Right cardiac atrium (tissue), 5 donors: ENCODE measurements at places on chromosomes 7 and 10.

DNA sequence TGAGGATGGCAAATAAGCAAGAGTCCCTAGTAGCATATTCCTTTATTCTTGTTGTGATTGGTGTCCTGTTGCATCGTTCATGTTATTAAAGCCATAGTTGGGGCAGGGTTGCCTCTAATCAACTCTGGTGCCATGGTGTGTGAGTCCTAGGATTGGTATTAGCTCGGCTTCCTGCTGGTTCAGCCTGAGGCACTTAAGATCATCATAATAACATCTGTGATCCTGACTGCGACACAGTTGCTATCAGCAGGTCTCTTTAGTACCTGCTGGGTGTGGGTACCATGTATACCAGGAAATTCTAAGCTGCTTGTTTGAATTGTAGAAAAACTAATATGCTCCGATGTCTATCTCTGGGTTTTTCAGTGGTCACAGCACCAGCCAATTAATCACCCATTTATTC, 1.6 kb downstream of the WEE2 start:
- no peak for DNase-seq

GRCh38 chr10:53476650-53477312, 704.2 kb upstream of the MBL2 start:
- no peak for DNase-seq

GRCh38 chr7:12257582-12257981, 46.5 kb downstream of the TMEM106B start:
- DNase-seq = no peak

- no peak for DNase-seq
These were observed 280.7 kb upstream of the MAGI2 start for GRCh38 chr7:79734181-79734580.

GRCh38 chr7:3068530-3068929, 24.9 kb upstream of the CARD11 start:
- DNase-seq = no peak

- no peak for DNase-seq
These were observed 4.2 kb downstream of the SUN1 start for GRCh38 chr7:836429-836828.

DNA sequence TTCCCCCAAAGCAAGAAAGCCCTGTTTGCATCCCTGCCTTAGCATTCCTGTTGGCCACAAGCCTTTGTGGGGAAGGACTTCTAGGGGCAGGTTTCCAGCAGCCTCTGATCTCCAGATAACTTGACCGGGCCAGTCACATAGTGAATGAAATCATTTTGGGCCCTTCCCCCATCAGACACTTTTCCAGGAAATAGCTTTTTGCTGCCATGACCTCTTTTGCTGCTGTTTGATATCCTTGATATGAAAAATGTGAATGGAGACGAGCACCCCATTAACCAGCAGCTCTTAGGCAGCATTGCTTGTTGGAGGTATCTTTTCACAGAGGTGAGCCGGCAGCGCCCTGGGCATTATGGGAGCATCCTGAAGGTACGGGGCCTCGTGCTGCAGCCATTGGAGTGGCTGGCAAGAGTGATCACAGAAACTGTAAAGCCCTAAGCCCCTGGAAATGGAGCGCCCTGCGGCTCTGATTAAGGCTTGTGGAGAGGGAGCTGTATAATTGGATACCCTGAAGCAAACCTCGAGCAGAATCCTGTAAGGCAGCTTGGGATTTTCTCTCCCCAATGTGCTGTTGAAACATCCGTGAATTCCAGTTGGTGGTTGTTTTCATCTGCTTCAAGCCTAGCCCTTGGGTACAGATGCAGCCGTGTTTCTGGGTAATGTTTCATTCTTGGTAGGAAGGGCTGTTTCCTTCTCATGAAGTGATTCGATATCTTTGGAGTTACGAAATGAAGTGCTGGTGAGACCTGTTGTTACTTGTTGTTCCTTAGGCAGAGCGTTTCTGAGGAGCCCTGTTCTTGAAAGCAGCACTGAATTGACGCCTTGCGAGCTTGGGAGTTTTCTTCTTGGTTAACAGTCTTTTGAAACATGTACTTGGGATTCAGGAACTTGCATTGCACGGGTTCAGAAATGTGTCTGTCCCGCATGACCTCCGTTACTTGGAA, 179.0 kb downstream of the PTEN start:
- no peak for DNase-seq

DNA sequence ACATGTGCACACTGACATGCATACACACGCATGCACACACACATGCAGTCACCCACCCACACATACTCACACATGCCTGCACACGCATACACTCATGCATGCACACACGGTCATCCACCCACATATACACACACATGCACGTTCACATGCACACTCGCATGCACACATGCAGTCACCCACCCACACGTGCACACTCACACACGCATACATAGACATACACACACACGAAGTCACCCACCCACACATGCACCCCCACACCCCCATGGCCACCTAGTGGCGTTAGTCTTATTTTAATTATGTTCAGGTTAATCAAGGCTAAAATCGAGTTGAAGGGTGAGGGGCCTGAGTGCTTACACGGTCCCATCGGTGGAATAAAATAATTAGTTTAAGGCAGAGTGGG, 96.8 kb downstream of the DNAJB6 start:
- no peak for DNase-seq

- no peak for DNase-seq
These were observed 87.2 kb upstream of the ZNF32 start for GRCh38 chr10:43735907-43736306.

DNA sequence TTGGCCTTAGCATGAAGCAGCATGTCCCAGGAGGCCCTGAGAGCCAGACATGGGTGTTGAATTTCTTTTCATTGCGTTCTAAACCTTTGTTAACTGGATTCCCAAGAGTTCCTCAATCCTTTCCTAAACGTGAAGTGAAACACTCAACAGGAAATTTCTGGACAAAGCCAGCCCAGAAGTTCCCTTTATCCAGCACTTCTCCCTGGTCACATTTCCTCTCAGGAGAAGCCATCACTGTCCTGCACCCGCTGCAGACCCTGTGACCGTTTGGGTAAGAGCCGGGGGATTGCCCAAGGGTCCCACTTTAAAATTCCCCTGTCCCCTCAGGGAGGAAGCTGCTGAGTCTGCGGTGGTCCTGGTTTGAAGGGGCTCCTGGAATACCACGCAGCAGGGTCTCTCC, 88.0 kb upstream of the ZPBP start:
- no peak for DNase-seq

DNA sequence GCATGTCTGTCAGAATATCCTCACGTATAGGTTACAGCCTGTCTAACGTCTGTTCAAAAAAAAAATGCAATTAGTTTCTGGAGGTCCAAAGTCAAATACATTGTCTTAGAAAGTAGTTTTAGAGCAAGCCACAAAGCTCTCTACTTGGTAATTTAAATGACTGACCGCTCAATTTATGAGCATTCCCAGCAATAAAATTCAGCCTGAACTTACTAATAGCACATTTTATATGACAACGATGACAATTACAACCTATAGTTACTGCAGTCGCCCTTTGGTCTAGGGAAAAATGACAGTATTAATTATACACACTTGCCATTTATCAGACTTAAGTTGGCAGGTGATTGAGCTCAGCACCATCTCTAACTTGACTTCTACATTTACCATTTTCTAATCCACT, 425.8 kb upstream of the STEAP1 start:
- no peak for DNase-seq

GRCh38 chr10:28734938-28735759, 57.8 kb downstream of the BAMBI start:
- no peak for DNase-seq

- no peak for DNase-seq
These were observed 1.2 kb upstream of the CALU start for GRCh38 chr7:128737867-128738385.

- no peak for DNase-seq
These were observed 293.4 kb upstream of the VWC2 start for GRCh38 chr7:49479936-49480544.

GRCh38 chr7:70710011-70710480, 421.9 kb upstream of the GALNT17 start:
- DNase-seq = no peak

GRCh38 chr10:34746094-34746493, 69.0 kb downstream of the PARD3 start:
- DNase-seq = no peak

DNA sequence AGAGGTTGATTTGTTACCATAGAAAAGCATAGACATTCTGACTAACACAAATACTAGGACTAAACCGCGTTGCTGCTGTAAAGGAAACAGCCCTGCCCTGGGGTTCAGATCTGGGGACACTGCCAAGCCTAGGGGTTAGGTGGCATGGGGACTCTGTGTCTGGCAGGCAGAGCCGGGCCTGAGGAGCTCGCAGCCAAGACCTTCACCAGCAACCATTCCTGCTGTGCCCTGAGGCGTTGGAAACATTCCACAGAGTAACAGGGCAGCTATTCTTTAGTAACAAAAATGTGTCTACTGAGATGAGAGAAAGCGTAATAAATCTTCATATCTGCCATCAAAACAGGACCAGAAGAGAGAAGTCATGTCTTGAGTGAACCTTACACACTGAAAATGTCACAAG, 280.5 kb downstream of the POM121L12 start:
- peak; percentile 25 for DNase-seq

DNA sequence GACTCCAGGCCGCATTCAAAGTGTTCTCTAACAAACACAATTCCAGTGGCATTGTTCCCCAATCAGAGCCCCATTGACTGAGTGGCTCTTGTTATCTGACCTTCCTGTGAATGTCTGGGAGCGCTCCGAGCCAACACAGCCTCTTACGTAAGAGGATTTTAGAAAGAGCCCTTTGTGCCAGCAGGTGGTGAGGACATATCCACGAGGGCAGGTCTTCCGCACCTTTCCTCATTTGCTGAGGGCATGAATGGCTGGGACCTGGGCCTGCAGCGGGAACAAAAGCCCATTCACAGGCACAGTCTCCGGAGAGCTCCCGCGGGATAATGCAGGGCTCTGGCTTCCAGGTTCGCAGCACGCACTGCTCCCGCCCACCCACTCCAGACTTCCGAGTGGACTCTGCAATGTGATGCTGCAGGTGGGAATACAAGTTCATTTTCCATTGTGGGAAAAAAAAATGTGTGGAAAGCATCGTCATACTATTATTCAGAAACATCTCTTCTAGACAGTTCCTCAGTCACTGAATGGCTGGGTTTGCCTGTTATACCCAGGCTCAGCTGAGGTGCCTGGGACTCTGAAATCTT, 295.0 kb upstream of the IGFBP3 start:
- DNase-seq = peak; percentile 47

- no peak for DNase-seq
These were observed 602.1 kb upstream of the FOXK1 start for GRCh38 chr7:4079956-4080355.

GRCh38 chr10:44178281-44178680, 206.6 kb downstream of the CXCL12 start:
- no peak for DNase-seq

GRCh38 chr7:5421714-5422395, 1.8 kb downstream of the TNRC18 start:
- DNase-seq = peak; percentile 60

GRCh38 chr10:24533981-24534380, 189.7 kb downstream of the ARHGAP21 start:
- no peak for DNase-seq

- DNase-seq = peak; percentile 77
These were observed 1.8 kb upstream of the VSIR start for GRCh38 chr10:71774916-71775702.

- DNase-seq = peak; percentile 78
These were observed 19.8 kb upstream of the COL1A2 start for GRCh38 chr7:94374721-94375566.

DNA sequence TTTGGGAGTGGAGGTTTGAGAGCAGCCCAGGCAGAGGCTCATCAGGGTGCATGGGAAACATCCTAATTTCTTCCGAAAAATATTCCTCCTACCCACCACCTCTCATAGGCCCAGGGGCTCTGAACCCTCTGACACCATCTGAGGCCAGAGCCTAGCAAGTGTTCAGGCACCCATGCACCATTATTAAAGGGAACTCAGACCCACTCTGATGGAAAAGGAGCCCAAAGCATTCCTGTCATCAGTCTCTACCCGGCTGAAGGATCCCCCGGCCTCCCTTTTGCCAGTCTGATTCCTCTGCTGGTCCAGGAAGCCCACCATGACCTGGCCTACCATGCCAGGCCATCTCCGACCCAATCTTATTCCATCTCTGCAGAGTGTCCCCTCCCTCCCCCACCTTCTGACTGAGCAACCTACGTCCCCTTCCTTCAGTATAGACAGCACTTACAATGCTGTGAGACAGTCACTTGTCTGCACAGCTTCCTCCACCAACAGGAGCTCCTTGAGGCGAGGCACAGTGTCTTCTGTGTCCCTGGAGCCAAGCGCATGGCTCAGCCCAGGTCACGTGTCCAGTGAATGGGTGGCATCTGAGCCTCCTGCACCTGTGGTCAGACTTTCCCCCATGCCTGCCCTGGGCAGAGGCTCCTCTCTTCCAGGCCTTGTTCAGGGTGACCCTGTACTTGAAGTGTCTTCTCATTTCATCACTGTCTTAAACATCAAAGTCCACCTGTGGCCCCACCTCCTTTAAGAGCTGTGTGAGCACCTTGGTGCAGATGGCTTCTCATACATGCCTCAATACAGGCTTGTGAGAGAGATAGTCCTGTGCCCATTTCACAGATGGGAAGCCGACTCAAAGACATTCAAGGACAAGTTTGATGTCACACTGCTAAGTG, 889 bp upstream of the GPR15LG start:
- no peak for DNase-seq

GRCh38 chr10:17665747-17666146, 21.8 kb downstream of the STAM start:
- no peak for DNase-seq

DNA sequence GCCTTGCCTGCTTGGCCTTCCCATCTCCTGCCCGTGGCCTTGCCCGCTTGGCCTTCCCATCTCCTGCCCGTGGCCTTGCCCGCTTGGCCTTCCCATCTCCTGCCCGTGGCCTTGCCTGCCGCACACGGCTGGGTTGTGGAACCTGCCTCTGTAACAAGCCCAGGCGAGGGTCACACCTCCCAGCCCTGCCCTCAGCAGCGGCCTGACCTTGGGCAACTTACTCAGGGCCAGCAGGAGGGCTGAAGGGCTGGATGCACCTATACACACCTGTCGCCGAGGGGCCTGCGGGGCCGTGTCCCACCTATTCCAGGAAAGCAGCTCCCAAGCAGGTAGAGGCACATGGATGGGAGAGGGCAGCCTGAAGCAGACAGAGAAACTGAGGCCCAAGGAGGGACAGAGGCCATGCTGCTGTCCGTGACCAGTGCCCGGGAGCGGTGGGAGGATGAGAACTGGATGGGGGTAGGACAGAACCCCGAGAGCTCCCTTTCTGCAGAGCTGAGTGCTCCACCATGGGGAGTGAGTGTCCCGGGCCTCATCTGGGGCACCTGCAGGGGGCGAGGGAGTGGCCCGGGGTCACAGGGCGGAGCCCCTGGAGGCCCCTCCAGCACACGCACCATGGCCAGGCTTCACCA, 277.6 kb downstream of the ELFN1 start:
- peak; percentile 40 for DNase-seq

GRCh38 chr10:72314263-72314662, 40.5 kb downstream of the DNAJB12 start:
- DNase-seq = no peak

GRCh38 chr7:32357535-32358277, 132.5 kb downstream of the LSM5 start:
- no peak for DNase-seq
